Upper lobe of left lung (tissue), 6 donors: ENCODE measurements at places on chromosomes 6 and 20.

- H3K27ac ChIP-seq, result no peak overlapping the region
- no peak for DNase-seq
- H3K36me3 ChIP-seq, result no peaks in the 10 kb centered on the region
- no peaks in the 10 kb centered on the region for H3K27me3 ChIP-seq
- no peak overlapping the region for H3K4me3 ChIP-seq
These were observed 98.7 kb downstream of the PLEKHG1 start for GRCh38 chr6:150698391-150698790.

DNA sequence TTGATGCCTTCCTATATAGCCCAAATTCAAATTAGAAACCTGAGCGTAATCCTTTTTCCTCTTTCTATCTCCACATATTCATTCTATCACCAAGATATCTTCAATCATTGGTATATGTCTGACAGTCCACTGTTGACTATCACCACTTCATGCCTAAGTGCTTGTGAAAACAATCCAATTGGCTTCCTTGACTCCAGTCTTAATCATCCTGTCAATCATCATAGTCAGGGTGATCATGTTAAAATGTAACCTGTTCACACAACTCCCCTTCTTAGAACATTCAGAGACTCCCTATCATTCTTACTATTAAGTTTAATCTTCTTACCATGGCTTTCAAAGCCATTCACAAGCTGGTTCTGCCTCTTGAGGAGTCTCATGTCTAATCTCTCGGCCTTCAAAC lies 616.7 kb downstream of the PHF3 start:
- H3K27me3 ChIP-seq, result no peaks in the 10 kb centered on the region
- no peak for DNase-seq
- H3K4me1 ChIP-seq, result no peaks in the 10 kb centered on the region

- DNase-seq, result no peak
- H3K36me3 ChIP-seq, result no peaks in the 10 kb centered on the region
- H3K27me3 ChIP-seq, result no peaks in the 10 kb centered on the region
These were observed 74.2 kb downstream of the EZR start for GRCh38 chr6:158744986-158745430.

DNA sequence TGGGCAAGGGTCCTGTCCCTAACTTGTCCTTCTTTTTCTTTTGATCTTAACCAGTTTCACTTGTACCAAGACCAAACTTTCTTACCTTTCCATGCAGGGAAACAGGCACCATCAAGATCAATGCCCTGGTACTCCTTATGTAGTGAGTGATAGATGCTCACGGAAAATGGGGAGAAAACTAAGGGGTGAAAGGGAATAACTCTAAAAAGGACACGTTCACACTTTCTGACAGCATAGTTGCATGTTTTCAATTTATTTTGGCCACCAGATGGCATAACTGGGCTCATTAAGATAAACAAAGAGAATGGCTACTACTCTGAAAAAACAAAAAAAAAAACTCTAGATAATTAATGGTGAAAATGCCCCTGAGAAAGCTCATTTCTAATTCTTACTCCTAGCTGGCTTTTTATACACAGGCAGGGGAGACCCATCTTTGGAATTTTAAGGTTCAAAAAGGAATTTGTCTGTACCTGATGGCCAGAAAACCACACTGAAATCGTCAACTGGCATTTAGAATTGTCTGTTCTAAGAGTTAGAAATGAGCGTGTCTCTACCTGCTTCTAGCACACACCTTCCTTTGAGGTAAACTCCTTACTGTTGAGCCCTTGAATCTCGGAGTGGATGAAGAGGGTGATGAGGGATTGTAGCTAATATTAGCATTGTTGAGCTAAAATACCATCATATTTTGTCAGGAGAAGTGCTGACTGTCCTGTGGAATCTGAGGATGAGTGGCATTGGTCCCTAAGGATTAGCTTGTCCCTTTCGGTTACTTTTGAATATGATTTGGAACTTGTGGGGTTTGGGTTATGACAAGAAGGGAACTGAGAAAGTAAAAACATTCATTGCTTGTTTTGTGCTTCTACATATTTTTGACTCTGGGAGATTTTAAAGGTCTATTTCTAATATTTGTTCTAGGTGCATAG lies 62.2 kb upstream of the DDR1 start:
- H3K27ac ChIP-seq, result no peak overlapping the region
- no peaks in the 10 kb centered on the region for H3K36me3 ChIP-seq
- H3K27me3 ChIP-seq, result no peaks in the 10 kb centered on the region
- peaks cover 25% of the 10 kb centered on the region for H3K4me1 ChIP-seq
- no peak overlapping the region for H3K4me3 ChIP-seq

DNA sequence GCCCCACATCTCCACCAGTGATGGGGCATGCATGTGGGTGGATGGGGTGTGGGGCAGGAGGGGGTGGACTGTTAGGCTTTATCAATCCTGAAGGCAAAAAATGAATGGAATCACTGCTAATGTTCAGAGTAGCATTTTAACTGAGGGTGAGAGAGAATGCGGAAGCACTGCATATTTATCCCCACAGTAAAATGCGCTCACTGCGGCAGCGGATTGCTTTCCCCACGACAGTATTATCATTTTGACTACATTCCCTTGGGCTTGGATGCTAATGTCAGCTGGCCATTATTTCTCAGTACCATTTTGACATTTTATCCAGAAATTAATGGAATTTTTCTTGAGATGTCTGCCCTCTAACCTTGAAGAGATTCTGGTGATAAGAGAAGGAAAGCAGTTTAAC lies 13.4 kb downstream of the ALDH8A1 start:
- no peaks in the 10 kb centered on the region for H3K4me1 ChIP-seq
- no peaks in the 10 kb centered on the region for H3K27me3 ChIP-seq
- no peak overlapping the region for H3K4me3 ChIP-seq
- H3K27ac ChIP-seq, result no peak overlapping the region

DNA sequence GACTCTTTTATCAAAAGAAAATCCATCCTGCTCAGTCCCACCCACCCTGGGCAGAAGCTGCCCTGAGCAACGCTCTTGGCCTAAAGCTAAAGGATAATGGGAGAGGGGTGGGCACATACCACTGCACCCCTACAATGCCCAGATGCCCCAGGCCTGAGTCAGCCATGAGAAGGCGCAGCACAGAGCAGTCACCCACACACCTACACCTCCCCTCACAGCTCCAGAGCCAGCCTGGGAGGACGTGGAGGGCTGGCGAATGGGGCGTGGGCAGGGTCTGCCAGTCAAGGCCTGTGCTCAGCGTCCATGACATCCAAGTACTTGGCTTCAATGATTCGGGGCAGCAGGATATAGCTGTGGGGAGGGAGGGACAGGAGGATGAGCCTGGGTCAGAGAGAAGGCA lies 11.5 kb downstream of the SLC4A11 start:
- H3K4me3 ChIP-seq, result no peak overlapping the region
- no peaks in the 10 kb centered on the region for H3K27me3 ChIP-seq
- no peaks in the 10 kb centered on the region for H3K4me1 ChIP-seq
- DNase-seq, result no peak
- no peak overlapping the region for H3K27ac ChIP-seq
- H3K36me3 ChIP-seq, result peaks cover 21% of the 10 kb centered on the region

- no peak overlapping the region for H3K4me3 ChIP-seq
- peaks cover 15% of the 10 kb centered on the region for H3K4me1 ChIP-seq
- no peaks in the 10 kb centered on the region for H3K36me3 ChIP-seq
These were observed 684.3 kb downstream of the QKI start for GRCh38 chr6:164098857-164099267.

DNA sequence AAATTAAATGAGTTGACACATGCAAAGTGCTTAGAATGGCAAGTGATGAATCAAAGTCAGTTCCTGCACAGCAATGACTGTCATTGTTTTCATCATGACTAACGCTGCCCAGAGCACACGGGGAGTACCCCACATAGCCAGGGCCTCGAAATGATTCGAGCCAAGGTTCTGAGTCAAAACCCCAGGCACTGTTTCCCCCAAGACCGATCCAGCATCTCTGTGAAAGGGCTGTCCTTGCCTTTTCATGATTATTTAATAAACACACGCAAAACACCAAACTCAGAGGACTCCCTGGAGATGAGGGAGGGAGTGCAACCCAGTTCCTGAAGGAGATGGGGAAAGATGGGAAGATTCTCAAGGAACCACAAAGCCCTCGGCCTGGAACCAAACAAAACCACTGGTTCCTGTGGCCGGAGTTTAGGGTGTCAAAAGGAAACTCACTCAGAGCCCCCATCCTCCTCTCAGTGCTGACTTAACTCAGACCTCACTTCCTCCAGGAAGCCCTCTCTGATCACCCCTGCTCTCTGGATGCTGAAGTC lies 3.8 kb downstream of the PREX1 start:
- peak overlapping the region; percentile 95 for H3K27ac ChIP-seq
- no peak for DNase-seq
- peak overlapping the region; percentile 86 for H3K4me3 ChIP-seq
- peaks cover 3% of the 10 kb centered on the region for H3K27me3 ChIP-seq
- H3K36me3 ChIP-seq, result no peaks in the 10 kb centered on the region
- peaks cover 59% of the 10 kb centered on the region for H3K4me1 ChIP-seq

DNA sequence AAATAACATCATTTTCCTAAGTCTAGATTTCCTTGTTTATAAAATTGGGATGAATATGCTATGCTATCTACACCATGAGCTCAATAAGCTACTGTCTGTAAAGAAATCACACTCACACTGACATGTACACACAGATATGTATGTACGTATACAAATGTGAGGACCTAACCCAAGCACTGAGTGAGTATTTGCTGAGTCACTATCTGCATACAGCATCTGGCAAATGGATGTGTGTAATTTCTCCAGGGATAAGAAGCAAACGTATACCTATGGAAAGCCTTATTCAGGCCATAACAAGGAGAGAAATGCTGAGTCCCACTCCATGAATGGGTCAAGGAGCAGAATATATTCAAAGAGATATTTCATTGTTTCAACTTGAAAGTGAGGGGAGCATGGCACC lies 153.9 kb downstream of the LPA start:
- DNase-seq, result no peak
- H3K36me3 ChIP-seq, result no peaks in the 10 kb centered on the region
- H3K27ac ChIP-seq, result no peak overlapping the region
